ENCODE measurements at places on chromosomes 1 and 21.
A peak's percentile ranks its signal among the peaks of the same experiment; 100 is the strongest.

GRCh38 chr1:231194476-231194842 lies 32.6 kb downstream of the TRIM67 start:
- no peak for DNase-seq

GRCh38 chr1:111471012-111471411 lies 2.8 kb upstream of the C1orf162 start:
- DNase-seq = peak; percentile 87

DNA sequence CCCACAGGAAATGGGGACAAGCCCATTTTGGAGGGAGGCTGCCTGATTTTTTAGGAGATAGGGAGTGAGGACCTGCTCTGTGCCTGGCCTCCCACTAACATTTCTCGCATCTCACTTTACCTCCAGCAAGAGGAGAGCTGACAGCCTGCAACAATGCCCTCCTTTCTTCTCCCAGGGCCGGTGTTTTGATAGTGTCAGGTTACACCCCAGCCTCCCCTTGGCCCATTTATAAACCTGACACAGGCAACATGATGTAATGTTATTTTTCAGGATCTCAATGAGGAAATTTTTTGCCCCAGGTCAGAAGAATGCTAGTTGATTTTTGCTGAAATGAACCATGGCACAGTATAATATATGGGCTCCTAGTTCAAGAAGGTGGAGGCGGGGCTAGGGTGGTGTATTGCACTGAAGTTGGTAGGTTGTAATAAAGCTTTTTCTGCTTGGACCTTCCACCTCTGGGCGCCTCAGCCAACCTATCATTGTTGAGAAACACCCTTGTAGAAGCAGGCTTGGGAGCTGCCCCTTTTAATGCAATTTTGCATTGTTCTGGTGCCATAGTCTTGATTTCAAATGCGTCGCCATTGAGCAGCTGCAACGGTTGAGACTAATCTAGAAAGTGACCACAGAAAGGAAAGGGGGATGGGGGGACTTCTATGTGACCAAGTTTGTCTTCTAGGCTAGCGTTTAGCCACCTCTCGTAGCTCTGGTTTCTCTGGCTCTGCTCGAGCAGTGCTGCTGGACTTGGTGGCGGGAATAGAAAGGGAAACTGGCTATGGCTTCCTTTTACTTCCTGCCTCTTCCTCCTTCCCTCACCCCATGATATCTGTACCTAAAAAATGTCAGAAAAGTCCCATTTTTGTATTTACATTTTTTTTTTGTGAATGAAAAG lies 53.0 kb downstream of the PBX1 start:
- DNase-seq = no peak

GRCh38 chr1:21289700-21290545 lies at the start of gene ECE1:
Gene ECE1 (minus strand): TSS chr1:21290463. CDS start chr1:21290414, 49 bp downstream.
- DNase-seq = peak; percentile 57

GRCh38 chr1:99755664-99756063 lies 10.8 kb downstream of the FRRS1 start:
- no peak for DNase-seq

- no peak for DNase-seq
These were observed 52.5 kb downstream of the LRRC8D start for GRCh38 chr1:89873288-89873687.

GRCh38 chr1:109969146-109969829 lies 15.3 kb upstream of the AHCYL1 start:
- DNase-seq = no peak

GRCh38 chr1:4931486-4931885 lies 277.1 kb downstream of the AJAP1 start:
- DNase-seq = no peak

GRCh38 chr1:14578156-14578555 lies 20.3 kb upstream of the KAZN start:
- no peak for DNase-seq

GRCh38 chr1:230352537-230352936 lies 73.6 kb downstream of the PGBD5 start:
- no peak for DNase-seq

DNA sequence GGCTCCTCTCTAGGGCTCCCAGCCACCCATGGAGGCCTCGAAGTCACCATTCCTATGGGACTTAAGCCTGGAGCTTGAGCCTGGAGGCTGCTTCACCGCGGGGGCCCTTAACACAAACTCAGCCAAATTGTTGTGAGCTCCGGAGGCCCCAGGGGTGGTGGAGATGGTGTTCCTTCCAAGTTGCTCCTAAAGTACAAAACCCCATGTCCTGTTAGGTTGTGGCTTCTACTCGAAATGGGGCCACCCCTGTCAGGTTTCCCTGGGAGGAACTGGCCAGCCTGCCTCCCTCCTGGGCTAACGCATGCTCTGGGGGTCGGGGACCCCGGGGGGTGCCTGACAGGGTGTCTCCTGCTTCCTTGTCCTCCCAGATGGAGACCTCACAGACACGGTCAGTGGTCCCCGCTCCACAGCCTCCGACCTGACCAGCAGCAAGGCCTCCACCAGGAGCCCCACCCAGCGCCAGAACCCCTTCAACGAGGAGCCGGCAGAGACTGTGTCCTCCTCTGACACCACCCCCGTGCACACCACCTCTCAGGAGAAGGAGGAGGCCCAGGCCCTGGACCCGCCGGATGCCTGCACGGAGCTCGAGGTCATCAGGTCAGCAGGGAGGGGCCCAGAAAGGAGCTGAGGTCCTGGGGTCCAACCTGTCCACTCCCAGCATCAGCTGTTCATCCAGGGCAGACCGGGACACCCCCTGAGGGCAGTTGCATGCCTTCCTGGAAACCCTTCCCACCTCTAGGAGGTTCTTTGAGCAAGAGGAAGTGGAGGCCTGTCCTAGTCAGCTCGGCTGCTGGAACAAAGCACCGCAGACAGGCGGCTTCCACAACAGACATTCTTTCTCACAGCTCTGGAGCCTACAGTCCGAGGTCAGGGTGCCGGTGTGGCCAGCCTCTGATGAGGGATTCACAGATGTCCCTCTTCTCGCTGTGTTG lies 10.8 kb upstream of the SLC25A34 start:
- DNase-seq = no peak

DNA sequence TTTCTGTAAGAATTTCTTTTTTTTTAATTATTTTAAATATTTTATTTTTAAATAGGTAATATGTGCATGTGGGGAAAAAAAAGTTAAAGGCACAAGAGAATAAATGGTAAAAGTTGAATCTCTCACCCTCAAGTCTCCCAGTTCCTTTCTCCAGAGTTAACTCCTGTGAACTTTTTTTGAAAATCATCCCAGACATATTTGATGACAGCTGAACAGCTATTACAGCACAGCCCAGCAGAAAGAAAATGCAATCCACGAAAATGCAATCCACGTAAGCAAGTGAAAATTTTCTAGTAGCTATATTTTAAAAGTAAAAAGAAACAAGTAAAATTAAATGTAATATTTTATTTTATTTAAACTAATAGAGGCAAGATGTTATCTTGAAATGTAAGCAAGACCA lies 310.0 kb upstream of the RUNX1 start:
- no peak for DNase-seq

GRCh38 chr1:82614090-82614489 lies 813.4 kb downstream of the ADGRL2 start:
- no peak for DNase-seq

DNA sequence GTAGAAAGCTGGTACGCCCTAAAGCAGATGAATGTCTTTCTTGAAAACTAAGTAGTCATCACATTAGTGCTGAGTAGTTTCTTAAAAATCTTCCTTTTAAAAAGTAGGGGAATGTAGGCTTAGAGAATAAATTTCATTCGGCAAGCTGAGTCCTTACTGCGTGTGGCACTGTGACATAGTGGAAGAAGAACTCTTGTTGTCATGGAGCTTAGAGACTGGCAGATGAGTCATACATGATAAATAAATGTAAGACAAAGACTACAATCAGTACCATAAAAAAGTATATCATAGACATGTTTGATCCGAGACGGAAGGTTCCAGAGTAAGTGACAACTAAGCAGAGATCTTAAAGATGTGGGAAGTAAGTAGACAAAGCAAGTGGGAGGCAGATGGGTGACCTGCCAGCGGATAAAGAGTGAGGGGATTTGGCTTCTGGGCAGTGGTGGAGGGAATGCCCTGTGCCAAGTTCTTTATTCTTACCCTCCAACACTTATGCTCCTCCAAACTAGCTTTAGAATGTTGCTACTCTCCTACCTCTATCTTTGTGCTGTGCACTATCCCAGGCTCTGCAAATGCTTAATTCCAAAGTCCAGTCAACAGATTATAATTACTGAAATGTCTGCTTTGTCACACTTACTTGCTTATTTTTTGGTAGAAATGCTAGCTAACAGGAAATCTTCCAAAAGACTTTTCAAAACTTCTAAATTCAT lies 608.5 kb upstream of the USP24 start:
- no peak for DNase-seq

- DNase-seq = no peak
These were observed 13.7 kb downstream of the NMNAT2 start for GRCh38 chr1:183404476-183404875.

DNA sequence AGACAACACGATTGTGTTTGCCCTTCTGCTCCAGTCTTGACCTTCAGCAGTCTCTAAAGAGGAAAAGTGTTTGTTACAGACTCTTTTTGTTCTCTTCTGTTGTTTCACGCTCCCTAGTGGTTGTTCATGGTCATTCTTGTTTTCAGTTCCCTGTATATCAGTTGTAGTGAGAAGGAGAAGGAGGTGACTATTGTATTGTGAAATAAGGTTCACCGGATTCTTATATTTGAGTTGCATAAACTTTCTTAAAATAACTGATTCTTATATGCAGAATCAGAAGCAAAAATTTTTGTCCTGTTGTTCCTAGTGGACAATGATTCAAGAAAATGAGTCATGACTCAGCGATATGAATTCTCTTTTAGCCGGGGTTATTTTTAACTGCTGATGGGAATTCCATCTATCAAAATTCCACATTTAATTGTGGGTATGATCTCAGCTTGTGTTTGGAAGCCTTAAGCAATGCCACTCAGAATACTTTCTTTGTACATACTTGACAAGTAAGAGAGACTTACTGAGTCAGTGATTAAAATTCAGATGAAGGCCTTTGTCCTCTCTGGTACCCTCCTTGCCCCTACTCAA lies 152.2 kb downstream of the CLEC20A start:
- DNase-seq = no peak

DNA sequence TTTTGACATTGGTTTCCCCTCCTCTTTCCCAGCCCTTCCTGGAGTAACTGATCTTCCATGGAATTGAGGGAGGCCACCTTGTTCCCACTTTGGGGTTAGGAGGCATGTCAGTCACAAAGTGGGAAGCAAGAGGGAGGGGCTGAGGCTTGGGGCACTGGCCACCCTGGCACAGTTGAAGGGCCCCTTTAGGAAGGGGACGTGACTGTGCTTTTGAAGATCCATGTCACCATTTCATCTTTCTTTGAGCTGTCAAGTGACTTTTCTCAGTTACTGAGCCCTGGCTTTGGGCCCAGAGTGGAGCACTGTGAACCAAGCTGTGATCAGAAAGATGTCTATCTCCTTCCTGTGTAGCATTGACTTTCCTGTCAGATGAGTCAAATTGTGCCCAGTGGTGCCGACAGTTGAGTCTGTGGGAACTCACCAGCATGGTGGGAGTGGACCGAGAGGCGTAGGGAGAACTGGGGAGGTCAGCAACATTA lies 38.5 kb upstream of the TDRD10 start:
- peak; percentile 79 for DNase-seq

DNA sequence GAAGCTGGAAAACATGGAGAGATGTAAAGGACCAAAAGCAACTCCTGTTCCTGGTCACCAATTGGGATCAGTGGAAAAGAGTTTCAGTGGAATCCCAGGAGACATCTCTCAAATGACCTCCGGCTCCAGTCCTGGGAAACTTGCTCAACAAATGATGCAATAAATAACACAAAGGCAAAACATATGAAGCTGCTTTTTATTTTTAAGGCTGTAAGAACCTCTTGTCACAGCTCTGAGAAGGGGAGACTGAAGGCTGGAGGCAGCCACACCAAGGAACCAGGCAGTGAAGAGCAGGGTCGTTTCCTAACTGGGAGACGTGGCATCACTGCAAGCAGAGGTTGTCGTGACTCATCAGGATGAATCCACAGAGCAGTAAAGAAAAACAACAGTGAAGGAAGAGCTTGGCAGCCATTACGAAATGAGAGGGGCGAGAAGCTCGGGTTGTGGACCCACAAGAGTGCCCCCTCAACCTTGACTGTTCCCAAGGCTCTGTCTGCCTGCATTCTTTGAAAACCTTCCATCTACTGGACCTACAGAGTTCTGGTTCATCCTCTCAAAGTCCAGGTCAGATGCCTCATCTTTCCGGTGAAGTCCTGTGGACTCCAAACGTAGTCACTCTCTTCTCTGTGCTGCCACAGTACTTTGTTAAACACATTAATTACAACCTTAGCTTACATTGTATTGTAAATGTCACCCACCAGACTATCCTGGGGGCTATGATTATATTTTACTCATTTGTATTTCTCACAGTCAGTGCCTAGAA lies 32.1 kb downstream of the JAK1 start:
- DNase-seq = peak; percentile 20

DNA sequence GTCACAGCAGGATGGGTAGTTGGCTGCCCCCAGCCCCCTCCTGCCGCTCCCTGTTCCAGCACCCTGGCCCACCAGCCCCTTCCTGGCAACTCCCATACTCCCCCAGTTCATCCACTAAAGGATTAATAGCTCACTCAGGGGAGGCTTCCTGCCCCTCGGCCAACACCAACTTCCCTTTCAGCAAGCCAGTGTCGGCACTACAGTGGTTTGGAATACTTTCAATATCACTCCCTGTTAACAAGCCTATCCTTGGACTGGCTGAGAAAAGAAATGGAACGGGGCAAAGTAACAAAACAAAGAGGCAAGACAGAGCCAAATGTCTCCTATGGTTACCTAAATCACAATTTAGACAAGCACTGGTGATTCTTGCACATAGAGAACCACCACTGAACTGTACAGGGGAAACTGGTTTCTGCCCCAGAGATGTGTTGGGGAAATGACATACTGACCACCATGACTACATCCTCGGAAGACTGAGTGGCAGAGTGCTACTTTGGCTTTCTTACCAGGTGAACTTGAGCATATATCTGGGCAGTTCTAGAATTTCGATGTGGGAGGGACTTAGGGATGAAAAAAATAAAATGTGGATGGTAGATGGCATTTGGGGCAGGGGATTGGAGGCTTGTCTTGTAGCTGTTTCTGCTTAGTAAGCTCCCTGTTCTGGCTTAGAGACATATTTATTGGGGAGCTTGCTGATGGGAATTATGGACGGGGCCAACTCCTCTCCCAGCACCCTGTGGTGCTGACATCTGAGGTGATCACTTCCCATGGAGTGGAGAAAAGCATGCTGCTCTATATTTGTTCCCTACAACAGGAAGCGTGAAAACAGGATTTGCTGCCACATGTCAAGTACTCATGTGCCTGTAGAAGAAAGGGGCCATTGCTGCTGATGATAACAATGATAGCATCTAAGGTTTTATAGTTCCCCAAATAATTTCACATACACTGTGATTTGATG lies 7.1 kb upstream of the CAPN2 start:
- DNase-seq = no peak

- no peak for DNase-seq
These were observed 1.8 kb upstream of the SLC25A34 start for GRCh38 chr1:15734296-15734695.

GRCh38 chr21:28725396-28725795 lies 267.3 kb downstream of the LTN1 start:
- DNase-seq = no peak

Data from CD4-positive, alpha-beta T cell treated with Interleukin-4 for 1 hour (primary cell).